Panc1 (cell line): ENCODE measurements at places on chromosomes 13 and 19. TPM values are rescaled to one million over a fixed set of nuclear protein-coding genes. Genes with fewer than 3 reads are reported as not detected.

The C3 gene
- total RNA-seq: 5.0 TPM

The PRTN3 gene
- 1.5 TPM for total RNA-seq

The NXNL1 gene
- not detected for total RNA-seq

GRCh38 chr13:44287958-44288357 is 85.7 kb upstream of the SERP2 start:
- DNase-seq: no peak

GRCh38 chr13:53005626-53006025 is 23.0 kb upstream of the OLFM4 start:
- DNase-seq: no peak

DNA sequence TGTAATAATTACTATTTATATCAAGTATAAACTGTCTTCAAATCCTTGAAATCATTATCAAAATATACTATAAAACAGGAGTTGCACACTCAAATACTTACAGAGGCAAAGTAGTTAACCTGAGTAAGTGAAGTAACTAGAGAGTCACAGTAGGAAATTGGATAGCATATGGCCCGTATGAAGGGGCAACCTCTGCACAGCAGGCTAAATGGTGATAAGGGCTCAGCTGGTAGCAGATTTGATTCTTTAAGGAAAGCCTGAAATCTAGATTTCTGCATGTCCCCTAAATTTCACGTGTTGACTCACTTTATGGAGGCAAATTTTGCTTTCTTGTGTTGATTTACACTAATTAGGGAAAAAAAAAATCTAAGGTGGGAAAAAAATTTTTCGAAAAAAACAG is 46.4 kb downstream of the STOML3 start:
- DNase-seq: no peak

GRCh38 chr19:42201489-42202289 is 15.8 kb downstream of the DEDD2 start:
- DNase-seq: no peak

GRCh38 chr19:1970806-1971502 is 30.0 kb downstream of the CSNK1G2 start:
- no peak for DNase-seq

- DNase-seq: no peak
Observed at GRCh38 chr13:24348385-24348784, 39.0 kb downstream of the C1QTNF9 start.

DNA sequence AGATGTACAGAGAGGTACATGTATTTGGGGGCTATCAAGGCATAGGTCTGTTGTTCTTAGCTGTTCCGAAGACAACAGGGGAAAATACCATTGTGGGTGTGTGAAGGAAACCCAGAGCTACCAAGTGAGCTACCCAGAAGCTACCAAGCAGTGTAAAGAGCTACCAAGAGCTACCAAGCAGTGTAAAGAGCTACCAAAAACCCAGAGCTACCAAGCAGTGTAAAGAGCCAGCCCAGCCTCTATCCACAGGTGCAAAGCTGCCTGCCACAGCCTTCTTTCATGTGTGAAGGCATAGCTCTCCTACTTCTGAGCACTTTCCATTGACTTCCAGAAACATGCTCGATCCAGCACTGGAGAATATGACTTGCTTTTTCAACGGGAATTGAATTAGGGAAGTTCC is 145.7 kb downstream of the AKAP11 start:
- no peak for DNase-seq

DNA sequence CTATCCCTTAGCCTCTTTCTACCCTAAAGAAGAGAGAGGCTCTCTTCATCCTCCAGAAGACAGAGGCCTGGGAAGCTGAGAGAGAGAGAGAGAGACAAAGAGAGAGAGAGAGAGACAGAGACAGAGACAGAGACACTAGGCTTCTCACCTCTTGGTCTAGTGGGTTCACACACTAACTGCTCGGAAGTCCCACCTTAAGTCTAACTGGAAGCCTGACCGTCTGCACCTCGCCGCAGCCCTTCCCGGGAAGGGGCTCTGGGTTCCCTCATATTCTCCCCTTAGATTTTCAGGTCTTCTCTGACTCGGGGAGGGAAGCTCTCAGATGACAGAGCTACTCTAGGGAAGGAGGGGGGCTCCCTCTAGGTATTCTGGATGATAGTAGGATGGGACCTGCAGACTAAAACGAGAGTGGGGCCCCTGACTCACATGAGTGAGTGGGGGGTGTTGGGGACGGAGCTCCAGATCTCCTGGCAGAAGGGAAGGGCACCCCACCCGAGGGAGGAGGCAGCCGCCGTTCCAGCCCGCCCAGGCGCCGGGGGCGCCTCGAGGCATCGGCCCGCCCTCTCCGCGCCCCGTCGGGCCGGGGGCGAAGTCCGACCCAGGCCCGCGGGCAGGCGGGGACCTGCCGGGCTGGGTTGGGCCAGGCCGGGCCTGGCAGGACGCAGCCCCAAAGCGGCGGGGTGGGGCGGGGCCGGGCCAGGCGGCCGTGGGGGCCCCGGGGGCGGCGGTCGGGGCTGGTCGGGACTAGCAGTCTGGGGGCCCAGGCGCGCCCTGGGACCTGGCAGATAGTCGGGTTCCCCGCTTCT is 2.0 kb upstream of the JUNB start:
- DNase-seq: no peak
